Upper lobe of right lung (tissue), 1 donor: ENCODE measurements at places on chromosomes 7 and 10. TPM values are rescaled to one million over a fixed set of nuclear protein-coding genes. Genes with fewer than 3 reads are reported as not detected.
A peak's percentile ranks its signal among the peaks of the same experiment; 100 is the strongest.

MYOZ1 gene
- 5.2 TPM for total RNA-seq

LRRN3 gene
- 8.9 TPM for total RNA-seq

PRSS37 gene
- total RNA-seq, result not detected

METTL27 gene
- total RNA-seq, result 2.3 TPM

- no peaks in the 10 kb centered on the region for H3K36me3 ChIP-seq
- H3K4me1 ChIP-seq, result peaks cover 69% of the 10 kb centered on the region
- H3K27ac ChIP-seq, result no peak overlapping the region
Observed at GRCh38 chr10:71982269-71983178, 18.3 kb downstream of the CHST3 start.

DNA sequence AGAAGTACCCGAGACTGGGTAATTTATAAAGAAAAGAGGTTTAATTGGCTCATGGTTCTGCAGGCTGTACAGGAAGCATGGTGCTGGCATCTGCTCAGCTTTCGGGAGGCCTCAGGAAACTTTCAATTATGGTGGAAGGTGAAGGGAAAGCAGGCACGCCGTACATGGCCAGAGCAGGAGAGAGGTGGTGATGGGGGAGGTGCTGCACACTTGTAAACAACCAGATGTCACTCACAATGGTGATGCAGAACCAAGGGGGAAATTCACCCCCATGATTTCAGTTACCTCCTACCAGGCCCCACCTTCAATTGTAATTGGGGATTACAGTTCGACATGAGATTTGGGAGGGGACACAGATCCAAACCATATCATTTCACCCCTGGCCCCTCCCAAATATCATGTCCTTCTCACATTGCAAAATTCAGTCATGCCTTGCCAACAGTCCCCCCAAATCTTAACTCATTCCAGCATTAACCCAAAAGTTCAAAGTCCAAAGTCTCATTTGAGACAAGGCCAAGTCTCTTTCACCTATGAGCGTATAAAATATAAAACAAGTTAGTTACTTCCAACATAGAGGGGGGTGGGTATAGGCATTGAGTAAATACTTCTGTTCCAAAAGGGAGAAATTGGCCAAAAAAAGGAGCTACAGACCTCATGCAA, 50.0 kb downstream of the RSBN1L start:
- no peaks in the 10 kb centered on the region for H3K27me3 ChIP-seq
- H3K36me3 ChIP-seq, result peaks cover 10% of the 10 kb centered on the region
- DNase-seq, result no peak
- H3K4me1 ChIP-seq, result no peaks in the 10 kb centered on the region

DNA sequence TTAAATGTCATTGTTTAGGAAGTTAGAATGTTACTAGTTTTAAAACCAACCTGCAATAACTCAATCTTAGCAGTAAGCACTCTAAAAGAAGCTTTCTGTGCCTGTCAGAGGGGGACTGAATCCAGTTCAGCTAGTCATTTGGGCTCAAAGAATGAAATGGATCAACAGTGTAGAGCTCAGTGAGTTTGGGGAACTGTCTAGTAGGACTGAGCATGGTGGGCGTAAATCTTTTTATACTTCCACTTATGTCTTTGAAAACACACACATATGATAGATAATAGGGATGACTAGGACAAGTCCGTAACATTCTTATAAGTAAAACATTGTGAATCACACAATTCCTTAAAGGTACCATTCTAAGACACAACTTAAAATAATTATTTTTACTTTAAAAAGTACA, 11.5 kb downstream of the GSAP start:
- no peaks in the 10 kb centered on the region for H3K36me3 ChIP-seq
- no peak for DNase-seq
- no peaks in the 10 kb centered on the region for H3K27me3 ChIP-seq
- no peak overlapping the region for H3K4me3 ChIP-seq
- no peak overlapping the region for H3K27ac ChIP-seq

DNA sequence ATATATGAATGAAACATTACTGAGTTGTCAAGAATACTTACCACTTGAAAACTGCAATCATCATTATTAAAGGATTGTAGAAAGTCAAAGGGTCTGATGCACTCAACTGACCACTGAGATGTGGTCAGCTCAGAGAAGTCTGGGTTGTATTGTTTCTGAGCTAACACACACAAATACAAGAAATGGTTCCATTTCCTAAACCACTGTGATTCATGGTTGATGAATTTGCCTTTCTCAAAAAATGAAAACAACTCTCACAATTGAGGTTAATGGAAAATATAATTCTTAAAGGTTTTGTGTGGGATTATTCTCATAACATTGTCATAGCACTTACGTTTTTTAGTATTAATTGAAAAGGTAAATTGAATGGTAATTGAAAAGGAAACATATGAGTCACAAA, 45.6 kb upstream of the TAS2R16 start:
- no peak overlapping the region for H3K4me3 ChIP-seq
- H3K36me3 ChIP-seq, result no peaks in the 10 kb centered on the region
- no peak for DNase-seq
- H3K27ac ChIP-seq, result no peak overlapping the region
- no peaks in the 10 kb centered on the region for H3K4me1 ChIP-seq

DNA sequence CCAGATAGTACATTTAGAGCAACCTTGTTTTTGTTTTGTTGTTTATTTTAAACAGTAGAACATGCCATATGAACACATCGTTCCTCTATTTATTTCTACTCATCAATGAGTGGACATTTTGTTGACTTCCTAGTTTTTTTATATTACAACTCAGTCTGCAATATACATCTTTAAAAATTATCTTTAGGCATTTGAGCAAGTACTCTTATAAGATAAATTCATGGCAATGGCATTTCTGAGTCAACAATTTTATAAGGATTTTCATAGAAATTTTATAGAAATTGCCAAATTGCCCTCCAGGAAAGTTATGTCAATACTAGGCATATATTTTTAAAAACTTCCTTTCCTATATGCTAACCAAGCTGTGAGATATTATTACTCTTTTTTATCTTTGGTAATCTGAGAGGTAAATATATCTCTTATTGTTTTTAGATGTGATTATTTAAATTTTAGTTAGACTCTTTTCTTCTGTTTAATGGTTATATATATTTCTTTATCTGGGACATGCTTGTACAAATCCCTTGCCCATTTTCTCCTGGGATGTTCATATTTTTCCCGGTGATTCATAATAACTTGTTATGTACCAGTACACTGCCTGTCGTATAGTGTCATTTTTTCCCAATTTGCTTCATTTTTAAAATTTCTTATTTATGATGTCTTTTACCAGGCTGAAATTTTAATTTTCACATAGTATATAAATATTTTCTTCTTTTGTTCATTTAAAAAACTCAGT, 50.5 kb downstream of the FZD1 start:
- no peaks in the 10 kb centered on the region for H3K27me3 ChIP-seq
- no peak overlapping the region for H3K27ac ChIP-seq
- no peak overlapping the region for H3K4me3 ChIP-seq
- no peaks in the 10 kb centered on the region for H3K36me3 ChIP-seq

DNA sequence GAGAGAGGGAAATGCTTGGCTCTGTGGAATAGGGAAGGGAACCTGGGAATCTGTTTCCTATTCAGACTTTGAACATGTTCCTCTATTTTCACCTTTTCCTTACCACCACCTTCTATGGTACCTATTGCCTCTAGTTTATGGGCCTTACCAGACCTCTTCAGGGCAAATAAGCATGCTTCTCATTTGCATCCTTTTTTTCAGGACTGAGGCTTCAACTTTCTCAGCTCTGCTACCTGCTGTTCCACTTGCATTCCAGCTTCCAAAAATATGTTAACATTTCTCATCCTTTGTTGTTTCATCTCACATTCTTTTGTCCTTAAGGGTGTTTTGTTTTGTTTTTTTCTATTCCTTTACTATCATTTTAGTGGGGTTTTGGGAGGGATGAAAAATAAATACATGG, 77.9 kb upstream of the MXI1 start:
- no peak overlapping the region for H3K4me3 ChIP-seq
- H3K27me3 ChIP-seq, result no peaks in the 10 kb centered on the region
- no peak for DNase-seq

DNA sequence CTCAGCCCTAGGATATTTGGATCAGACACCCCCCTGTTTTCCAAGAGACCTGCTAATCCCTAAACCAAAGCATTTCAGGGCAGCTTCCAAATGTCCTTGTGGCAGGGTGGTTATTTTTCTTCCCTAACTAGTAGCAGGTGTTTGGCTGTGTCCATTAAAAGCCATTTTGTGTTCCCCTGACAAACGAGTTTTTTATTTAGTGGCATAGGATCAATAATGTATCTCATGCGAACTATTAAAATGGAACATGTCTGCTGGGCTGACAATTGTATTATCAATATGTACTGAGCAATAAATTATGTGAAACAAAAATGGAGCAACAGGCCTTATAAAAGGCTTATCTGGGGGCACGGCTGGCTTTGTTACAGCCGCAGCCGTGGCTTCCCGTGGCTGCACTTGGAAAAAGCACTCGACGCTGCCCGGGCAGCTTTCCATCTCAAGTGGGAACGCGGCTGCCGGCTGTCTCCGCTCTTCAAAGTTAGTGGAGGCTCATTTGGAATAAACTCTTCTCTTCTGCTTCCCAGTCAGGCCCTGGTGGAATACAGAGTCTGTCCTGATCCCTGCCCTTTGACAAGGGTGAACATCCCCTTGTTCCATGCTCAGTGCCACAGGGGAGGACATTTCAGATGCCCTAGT, 554.3 kb downstream of the TYW1 start:
- no peak overlapping the region for H3K4me3 ChIP-seq
- no peaks in the 10 kb centered on the region for H3K36me3 ChIP-seq
- DNase-seq, result peak; percentile 81

DNA sequence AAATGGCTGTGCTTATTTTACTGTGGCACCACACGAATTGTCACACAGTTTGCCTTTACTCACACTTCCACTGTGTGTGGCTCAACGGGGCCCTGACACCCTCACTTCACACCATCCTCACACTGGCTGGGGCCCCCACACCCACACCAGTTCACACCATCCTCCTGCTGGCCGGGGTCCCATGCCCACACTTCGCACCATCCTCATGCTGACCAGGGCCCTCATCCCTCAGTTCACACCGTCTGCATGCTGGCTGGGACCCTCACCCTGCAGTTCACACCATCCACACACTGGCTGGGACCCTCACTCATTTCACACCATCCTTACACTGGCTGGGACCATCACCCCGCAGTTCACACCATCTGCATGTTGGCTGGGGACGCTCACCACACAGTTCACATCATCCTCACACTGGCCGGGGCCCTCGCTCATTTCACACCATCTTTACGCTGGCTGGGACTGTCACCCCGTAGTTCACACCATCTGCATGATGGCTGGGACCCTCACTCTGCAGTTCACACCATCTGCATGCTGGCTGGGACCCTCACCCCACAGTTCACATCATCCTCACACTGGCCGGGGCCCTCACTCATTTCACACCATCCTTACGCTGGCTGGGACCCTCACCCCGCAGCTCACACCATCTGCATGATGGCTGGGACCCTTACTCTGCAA, 36.0 kb downstream of the BRI3 start:
- no peaks in the 10 kb centered on the region for H3K27me3 ChIP-seq
- no peaks in the 10 kb centered on the region for H3K4me1 ChIP-seq
- H3K27ac ChIP-seq, result no peak overlapping the region
- H3K36me3 ChIP-seq, result peaks cover 12% of the 10 kb centered on the region
- H3K4me3 ChIP-seq, result no peak overlapping the region
- DNase-seq, result peak; percentile 12
